Urinary bladder (tissue), 4 donors: ENCODE measurements at places on chromosomes 16 and 17. TPM values are rescaled to one million over a fixed set of nuclear protein-coding genes. Genes with fewer than 3 reads are reported as not detected.

The PRSS33 gene
- not detected for total RNA-seq

The TMEM231 gene
- 14.7 TPM for total RNA-seq

The MINK1 gene
- 29.9 TPM for total RNA-seq

The CNTNAP4 gene
- total RNA-seq: 10.9 TPM

The FBXO39 gene
- total RNA-seq: 0.90 TPM

DNA sequence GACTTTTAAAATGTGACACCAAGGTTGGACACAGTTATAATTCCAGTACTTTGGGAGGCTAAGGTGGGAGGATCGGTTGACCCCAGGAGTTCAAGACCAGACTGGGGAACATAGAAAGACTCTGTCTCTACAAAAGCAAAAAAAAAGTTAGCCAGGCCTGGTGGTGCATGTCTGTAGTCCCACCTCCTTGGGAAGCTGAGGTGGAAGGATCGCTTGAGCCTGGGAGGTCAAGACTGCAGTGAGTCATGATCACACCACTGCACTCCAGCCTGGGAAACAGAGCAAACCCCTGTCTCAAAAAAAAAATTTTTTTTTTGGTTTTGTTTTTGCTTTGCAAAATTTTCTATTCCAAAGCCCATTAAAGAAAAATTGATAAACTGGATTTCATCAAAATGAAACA is 281.4 kb downstream of the BCAS3 start:
- no peak for DNase-seq

DNA sequence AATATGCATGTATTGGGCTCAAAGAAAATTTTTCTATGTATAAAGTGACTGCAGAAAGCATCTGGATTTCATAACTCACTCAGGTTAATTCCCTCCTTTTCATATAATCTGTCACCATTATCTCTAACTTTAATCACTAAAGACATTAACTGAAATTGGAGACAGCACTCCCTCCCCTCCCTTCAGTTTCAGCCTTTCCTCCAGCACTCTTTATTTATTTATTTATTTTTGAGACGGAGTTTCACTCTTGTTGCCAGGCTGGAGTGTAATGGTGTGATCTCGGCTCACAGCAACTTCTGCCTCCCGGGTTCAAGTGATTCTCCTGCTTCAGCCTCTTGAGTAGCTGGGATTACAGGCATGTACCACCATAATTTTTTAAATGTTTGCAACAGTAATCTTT is 43.1 kb downstream of the CDH8 start:
- no peak for DNase-seq

GRCh38 chr17:11880714-11881113 is 116.6 kb downstream of the ZNF18 start:
- DNase-seq: no peak

GRCh38 chr16:11339075-11339474 is 6.2 kb upstream of the RMI2 start:
- DNase-seq: no peak

DNA sequence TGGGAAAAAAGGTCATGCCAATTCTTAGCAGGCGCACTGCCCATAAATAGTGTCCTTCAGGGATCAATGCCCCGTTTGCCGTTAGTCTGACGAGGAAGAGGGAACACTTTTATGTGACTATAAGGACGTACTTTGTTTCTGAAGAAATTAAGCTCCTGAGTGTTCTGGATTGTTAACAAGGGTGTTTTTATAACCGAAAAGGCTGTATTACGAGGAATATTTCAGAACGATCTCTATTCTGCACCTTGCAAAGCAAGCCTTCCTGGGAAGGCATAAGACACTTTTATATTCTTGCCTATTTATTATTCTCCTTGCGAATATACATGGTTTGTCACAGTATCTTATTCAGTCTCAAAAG is 24.5 kb upstream of the SYT17 start:
- no peak for DNase-seq

- no peak for DNase-seq
Measured at GRCh38 chr17:66920950-66921349, 43.6 kb upstream of the CACNG4 start.

GRCh38 chr17:28807925-28808634 is 34.5 kb downstream of the FAM222B start:
- no peak for DNase-seq

DNA sequence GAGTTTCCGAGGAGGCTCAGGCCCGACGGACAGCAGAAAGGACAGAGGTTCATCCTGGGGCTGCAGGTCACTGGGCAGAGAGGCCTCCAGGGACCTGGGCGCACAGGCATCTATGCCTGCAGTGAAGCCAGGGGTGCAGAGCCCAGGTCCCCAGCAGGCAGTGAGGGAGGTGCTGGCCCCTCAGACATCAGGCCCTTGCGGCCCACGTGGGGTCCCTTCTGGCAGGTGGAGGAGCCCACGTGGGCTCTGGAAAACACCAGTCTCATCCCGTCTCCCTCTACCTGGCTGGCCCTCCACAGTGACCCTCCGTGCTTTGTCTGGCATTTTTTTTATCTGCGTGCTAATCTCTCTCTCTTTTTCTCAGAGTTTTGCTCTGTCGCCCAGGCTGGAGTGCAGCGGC is 36.5 kb downstream of the ENGASE start:
- DNase-seq: no peak

GRCh38 chr17:13601776-13602551 is at the start of gene HS3ST3A1:
HS3ST3A1 (minus strand) TSS chr17:13601929; CDS start chr17:13601129, 800 bp downstream.
- no peak for DNase-seq

- DNase-seq: no peak
Measured at GRCh38 chr16:81060576-81061306, 16.3 kb downstream of the C16orf46 start.

GRCh38 chr16:73033271-73033998 is 14.5 kb downstream of the ZFHX3 start:
- DNase-seq: no peak

GRCh38 chr16:57384248-57385070 is 12.2 kb downstream of the CX3CL1 start:
- no peak for DNase-seq

GRCh38 chr16:12611006-12611477 is 192.6 kb downstream of the CPPED1 start:
- no peak for DNase-seq

GRCh38 chr17:59342681-59343131 is 11.3 kb downstream of the YPEL2 start:
- DNase-seq: no peak

DNA sequence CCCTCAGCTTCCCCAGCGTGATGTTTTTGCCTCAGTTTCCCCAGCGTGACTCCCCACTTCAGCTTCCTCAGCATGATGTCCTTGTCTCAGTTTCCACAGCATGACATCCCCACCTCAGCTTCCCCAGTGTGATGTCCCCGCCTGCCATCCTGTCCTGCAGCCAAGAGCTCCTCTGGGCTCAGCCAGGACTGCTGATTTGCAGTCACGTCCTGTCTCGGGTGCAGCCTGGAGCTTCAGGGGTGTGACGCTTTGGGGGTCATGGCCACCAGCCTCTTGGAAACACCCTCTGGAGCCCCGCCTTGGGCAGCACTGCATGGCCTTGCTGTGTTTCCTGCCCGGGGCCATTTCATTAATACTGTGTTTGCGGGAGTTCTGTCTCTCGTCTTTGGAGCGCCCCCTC is 16.5 kb upstream of the NUDT16L1 start:
- no peak for DNase-seq

- DNase-seq: no peak
Measured at GRCh38 chr16:63813862-63814261, 1308.0 kb downstream of the CDH11 start.
